Fibroblast of the conjunctiva (primary cell): ENCODE measurements at places on chromosomes 6 and 20.

DNA sequence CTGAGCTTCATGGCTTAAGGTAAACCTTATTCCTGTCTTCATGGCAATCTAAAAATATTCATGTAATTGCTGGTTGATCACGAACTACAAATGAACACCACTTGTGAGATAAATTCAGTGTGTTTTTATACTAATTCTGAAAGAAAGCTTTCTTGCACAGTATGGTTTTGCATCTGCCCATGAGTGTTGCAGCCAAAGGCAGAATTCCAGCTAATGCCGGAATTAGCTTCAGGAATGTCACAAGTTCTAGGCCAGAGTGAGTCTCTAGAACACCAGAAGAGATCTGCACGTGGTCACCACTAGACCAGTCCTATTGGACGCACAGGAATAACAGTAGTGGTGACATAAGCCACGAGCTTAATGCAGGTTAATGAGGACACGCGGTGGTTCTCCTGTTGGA lies 223.7 kb downstream of the CDH4 start:
- no peak for DNase-seq

- no peak for DNase-seq
These were observed 264.3 kb upstream of the RIMS1 start for GRCh38 chr6:71621918-71622519.

- DNase-seq, result no peak
These were observed 74.6 kb upstream of the XRN2 start for GRCh38 chr20:21228511-21228910.

DNA sequence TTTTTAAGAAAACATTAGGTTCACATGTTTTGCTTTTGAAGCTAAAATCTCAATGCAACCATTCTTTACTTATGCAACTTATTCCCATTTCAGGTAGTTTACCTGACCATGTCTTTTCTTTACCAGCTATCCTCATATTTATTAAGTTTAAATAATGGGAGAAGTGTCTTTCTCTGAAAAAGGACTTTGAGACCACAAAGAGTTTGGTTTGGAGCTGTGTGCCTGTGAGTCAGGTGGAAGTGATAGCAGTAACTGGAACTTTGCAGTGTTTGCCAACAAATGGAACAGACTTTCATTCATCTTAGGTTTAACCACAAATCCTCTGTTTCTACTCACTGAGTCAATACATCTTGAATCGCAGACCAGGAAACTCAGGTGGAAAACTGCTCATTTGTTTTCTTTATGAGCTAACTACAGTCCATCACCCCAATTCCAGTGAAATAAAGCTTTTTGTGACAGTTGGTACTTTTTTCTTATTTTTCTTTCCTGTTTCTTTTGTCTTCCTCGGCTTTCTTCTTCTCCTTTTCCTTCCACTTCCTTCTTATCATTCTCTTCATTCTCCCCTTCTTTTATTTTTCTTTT lies 148.3 kb upstream of the RIN2 start:
- DNase-seq, result no peak

- no peak for DNase-seq
These were observed 170.0 kb downstream of the MOXD1 start for GRCh38 chr6:132231121-132231884.

DNA sequence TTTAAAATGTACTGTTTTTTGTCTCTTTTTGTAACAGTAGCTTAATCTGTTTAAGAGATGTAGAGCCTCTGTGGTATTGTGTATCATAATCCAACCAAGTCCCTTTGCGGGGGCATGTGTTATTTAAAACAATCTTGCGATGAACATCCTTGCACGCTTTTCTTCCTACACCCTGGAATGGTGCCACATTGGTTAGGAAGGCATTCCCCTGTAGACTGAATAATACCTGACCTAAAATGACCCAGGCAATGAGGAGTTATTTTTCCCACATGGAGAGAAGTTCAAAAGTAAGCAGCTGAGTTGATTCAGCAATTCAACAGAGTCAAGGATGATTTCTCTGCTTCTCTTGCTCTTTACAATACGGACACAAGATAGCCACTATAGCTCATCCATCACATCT lies 142.0 kb upstream of the PMEPA1 start:
- no peak for DNase-seq

- DNase-seq, result no peak
These were observed 14.4 kb downstream of the GSS start for GRCh38 chr20:34941226-34941625.

GRCh38 chr6:111603040-111603439 lies 2.6 kb downstream of the TRAF3IP2 start:
- DNase-seq, result peak; percentile 48

GRCh38 chr6:150875841-150876240 lies 10.3 kb downstream of the MTHFD1L start:
- DNase-seq, result no peak

GRCh38 chr20:37310951-37311350 lies 21.5 kb downstream of the MANBAL start:
- no peak for DNase-seq

DNA sequence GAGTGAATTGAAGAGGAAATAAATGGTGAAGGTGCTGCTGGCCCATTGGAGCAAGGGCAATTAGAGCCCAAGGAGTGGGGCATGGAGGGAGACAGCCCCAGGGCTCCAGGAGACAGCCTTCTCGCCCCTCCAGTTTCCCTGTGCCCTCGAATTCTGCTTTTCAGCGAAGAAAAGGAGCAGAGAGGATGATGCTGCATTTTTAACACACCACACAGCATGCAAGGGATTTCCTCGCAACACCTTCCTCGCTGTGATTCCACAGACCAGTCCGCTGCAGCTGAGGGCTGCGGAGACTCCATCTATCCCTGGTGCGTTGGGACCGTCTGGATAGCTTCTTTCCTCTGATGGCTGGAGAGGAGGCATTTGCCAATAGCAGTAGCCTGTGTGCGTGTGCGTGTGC lies 41.7 kb downstream of the PTCHD4 start:
- DNase-seq, result no peak
